ENCODE measurements at places on chromosomes 3 and 15.

GRCh38 chr15:48202068-48202467, 4.0 kb upstream of the SLC12A1 start:
- DNase-seq, result no peak

DNA sequence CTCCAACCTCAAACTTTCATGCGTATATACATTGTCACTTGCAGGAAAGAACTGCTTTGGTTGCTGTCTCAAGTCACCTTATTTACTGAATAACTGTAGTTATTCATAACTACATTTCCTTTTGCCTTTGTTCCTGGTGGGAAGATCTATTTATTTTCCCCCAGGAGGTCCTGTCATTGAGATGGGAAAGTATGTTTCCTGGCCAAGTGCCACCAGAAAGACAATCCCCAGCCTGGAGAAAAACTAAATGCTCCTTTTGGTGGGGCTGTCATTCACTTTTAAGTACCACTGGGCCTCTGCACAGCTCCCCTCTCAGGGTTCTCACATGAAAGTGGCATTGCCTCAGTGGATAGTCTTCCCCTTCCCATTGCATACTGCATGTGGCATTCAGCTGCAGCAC, 59.8 kb downstream of the LRRC3B start:
- no peak for DNase-seq

GRCh38 chr3:104646196-104646595, 720.5 kb upstream of the ALCAM start:
- DNase-seq, result no peak

DNA sequence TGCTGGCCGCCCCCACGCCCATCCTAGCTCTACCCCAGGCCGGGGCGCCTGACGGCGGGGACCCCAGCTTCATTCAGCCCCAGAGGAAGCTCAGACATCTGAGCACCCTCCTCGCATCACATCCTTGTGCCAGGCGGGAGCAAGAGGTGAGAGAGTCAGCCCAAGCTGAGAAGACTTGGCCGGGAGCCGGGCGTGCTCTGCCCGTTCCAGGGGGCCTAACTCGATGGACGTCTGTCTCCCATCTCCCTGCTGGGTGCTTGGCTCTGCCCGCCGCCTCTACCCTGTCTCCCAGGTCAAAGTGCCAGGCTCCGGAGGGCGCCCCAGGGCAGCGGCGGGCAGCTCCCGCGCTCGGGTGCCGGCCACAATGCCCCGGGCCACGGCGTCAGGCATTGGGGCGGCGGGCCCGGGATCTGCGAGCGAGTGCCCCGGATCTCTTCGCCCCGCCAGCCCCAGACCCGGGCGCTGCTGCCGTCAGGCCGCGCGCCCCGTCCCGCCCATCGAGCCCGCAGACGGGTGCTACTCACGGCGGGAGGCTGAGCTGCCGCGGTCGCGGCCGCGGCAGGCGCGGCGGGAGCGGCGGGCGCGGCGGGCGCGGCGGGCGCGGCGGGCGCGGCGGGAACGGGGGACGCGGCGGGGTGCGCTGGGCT, 388 bp downstream of the DAPK2 start:
- peak; percentile 58 for DNase-seq

DNA sequence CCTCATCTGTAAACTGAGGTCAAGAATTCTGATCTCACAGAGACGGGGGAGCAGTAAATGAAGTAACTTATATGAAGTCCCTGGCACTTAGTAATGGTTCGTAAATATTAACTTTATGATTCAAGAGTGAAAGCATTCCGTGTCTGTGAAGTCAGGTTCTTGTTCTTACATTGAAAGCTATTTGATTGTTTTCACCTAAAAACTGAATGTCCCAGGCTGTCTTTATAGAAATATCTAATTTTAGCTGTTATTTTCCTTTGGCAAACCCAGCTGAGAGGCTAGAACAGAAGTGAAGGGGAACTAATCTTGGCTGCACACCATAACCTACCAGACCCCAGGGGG, 84.5 kb downstream of the CHSY1 start:
- no peak for DNase-seq

DNA sequence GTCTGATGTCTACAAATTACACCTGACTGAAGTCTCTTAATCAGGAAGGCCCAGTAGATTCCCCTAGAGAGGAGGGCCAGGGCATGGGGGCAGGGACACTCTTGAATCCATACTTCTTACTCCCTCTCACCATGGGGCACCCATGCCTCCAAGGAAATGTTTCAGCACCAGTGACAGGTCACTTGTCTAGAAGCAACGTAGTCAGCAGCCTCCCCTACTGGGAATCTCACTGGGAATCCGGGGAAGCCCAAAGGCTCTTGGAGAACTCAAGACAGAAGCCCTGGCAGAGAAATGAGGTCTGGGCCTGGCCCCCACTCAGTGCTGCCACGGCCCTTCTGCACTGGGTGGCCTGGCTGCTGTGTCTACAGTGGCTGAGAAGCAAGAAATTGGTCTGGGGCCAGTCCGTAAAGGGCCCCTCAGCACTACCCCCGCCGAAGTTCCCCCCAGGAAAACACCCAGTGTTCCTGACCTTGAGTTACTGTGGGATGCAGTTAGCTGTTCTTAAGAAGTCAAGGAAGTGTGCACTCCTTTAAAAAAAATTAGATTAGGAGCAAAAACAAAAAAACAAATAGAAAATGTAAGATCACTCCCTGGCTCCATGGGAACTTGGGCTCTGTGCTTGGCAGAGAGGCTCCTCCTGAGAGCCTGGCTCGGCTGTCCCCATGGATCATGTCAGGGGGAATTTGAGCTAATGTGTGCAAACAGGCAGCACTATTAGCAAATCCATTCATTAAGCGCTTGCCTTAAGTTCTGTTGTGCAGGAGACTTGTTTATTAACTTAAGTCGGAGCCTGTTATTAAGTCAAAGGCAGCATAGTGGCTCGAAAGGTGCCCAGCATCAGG, 5.4 kb upstream of the LINGO1 start:
- no peak for DNase-seq

DNA sequence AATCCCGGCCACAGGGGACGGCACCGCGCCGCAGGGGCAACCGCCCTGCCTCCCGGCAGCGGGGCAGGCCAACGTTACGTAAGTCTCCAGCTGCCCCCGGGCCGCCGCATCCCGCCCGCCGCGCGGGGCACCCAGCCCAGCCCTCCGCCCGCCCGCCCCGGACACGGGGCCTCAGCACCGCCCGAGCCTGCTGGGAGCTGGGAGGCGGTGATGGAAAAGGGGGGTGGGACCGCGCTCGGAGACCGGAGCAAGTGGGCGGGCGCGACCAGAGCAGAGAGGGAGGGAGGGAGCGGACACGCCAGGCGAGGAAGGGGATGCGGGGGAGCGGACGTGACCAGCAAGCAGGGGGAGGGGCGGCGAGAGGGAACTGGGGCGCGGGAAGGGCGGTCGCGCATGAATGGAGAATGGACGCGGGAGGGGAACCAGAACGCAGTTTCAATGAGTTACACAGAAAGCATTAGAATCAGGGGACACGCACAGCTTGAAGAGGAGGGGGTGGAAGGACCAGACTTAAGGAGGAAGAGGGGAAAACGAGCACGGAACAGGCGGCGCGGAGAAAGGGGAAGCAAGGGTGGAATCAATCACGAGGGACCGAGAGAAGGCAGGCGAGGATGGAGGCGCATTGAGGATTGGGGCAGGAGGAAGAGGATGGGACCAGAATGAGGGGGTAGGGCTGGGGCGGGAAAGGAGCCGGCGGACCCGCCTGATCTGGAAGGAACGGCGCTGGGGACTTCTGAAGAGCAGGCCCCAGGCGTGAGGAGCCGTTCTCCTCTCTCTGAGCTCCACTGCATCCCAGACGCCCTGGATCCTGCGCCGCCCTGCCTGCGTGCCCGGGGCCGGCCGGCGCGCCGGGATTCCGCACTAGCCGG, 559 bp downstream of the PKM start:
- DNase-seq, result peak; percentile 88

GRCh38 chr15:99606646-99607045, 40.9 kb downstream of the MEF2A start:
- DNase-seq, result no peak

DNA sequence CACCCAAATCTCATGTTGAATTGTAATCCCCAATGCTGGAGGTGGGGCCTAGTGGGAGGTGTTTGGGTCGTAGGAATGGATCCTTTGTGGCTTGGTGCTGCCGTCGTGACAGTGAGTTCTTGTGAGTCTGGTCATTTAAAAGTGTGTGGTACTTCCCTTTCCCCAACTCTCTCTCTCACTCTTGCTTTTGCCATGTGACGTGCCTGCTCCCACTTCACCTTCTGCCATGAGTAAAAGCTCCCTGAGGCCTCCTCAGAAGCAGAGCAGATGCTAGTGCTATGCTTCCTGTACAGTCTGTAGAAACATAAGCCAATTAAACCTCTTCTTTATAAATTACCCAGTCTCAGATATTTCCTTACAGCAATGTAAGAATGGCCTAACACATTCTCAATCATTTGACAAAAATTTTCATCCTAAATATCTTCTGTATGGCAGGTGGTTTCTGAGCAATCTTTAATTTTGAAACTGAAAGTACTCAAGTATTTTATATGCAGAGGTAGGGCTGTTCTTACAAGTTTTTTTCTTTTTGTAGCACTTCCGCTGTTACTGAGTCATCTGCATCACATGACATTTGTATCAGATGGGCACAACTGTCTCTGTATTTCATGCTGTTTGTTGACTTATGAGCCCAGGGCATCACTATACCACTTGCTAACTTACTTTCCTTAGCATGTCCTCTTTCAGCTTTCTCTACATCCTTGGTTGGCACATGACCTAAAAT, 8.8 kb downstream of the RPL39L start:
- no peak for DNase-seq

GRCh38 chr3:194905696-194906095, 220.0 kb downstream of the FAM43A start:
- DNase-seq, result no peak

DNA sequence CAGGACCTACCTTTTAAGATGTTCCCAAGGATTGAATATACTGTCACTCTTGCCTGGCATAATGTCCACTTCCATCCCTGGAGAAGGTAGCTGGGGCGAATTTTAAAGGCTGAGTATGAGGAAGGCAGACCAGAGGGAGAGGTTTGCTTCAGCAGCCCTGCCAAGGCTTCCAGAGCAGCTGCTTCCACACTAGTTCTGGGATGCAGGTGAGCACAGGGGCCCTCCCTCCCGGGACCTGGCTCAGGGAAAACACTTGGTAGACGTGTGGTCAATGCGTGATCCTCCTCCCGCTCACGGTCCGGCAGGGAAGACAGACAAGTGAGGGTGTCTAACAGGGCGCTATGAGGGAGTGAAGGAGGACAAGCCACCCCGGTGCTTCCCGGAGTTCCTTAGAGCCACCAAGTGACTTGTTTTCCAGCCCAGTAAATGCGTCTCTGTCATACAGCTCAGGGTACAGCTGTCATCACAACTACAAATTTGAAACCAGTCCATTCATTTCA, 327.6 kb downstream of the ARRDC4 start:
- DNase-seq, result no peak

DNA sequence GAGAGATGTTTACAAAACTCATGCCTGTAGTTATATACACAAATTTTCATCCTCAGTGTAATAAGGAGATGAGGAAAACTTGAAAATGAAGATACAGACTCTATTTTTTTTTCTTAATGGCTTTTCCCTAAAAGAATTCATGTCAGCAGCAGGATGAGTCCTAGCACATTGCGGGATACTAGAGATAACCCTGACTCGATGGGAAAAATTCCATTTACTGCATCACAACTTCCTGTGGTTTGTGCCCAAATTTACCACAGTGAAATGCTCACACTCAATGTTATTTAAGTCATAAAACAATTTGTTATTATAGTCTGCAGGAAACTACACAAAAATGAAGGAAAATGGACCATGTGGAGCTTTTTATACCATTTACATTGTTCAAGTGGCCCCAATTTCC, 581.9 kb upstream of the ZNF717 start:
- no peak for DNase-seq

Measured in NK-92 treated with Interleukin-12 subunit alpha and Interleukin-12 subunit beta, amount 100 ng/mL, for 24 hours (cell line).